ENCODE measurements at places on chromosomes 16 and 17.

DNA sequence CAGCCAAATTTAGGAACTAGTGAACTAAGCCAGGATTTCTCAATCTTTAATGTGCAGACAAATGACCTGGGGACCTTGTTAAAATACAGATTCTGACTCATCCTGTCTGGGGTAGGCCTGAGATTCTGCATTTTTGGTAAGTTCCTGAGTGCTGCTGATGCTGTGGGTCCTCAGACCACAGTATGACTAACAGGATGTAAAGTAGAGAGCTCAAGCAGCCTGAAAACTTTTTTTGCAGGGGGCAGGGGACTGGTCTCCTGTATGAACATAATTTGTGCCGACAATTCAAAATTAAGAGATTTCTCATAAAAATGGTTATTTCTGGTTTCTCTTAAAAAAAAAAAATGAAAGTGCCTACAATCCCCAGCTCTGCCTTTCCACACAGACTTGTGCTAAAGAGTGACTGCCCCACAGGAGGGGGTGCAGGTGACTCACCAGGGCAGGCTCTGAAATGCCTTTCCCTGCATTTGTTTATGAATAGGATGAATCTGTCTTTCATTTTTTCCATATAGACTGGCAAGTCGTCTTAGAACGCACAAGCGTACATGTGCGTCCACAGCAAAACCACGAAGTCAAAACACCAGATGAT, 271.5 kb downstream of the PHKB start:
- DNase-seq = no peak

GRCh38 chr17:48432820-48433775, 3.1 kb upstream of the SKAP1 start:
- peak; percentile 29 for DNase-seq

GRCh38 chr17:21369395-21369794, 6.8 kb upstream of the KCNJ12 start:
- DNase-seq = no peak

DNA sequence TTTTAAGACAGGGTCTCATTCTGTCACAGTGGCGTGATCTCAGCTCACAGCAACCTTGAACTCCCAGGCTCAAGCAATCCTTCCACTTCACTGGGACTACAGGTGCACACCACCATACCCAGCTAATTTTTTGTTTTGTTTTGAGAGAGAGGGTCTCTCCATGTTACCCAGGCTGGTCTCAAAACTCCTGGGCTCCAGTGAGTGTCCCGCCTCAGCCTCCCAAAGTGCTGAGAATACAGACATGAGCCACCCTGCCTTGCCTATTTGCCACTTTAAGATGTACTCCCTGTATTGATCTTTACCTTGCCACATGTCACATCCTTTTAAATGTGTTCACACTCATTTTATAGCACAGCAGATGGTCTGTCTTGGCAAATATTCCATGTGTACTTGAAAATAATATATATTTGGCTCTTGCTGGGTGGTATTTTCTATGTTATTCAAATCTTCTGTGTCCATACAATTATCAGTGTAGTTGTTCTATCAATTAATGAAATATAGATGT, 50.5 kb downstream of the VMP1 start:
- DNase-seq = no peak

DNA sequence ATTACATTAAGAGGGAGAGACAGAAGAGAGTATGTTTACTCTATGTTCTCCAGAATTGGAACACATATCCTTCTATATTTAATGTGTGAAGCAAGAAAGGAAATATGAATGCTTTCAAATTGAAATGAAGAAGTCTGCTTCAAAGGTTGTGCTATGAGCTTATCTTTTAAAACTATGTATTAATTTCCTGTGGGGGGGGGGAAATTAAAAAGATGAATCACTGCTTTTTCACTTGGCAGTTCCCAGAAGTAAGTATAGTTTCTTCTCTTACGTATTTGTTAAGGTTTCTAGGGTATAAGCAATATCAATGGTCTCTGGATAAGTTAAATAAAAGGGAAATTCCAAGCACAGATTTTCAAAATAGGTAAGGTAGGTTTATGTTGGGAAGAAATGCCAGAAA, 7.0 kb downstream of the TERF2 start:
- DNase-seq = no peak

DNA sequence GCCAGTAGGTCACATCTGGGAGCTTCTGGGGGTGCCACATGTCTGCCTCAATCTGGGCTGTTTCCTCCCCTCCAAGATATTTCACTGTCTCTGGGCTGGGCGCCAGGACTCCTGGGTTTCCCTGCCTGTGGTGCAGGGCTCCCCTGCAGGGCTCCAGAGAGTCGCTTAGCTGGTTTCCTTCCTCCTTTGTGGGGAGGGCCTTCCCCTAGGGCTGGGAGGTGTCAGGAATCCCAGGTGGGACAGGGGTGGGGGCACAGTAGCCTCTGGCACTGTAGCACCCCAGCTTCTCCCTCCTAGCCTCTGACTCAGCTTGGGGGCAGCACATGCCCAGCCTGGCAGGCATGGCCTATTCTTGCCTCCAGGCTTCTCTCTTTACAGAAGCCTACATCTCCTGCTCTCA, 2.6 kb downstream of the RARA start:
- no peak for DNase-seq

DNA sequence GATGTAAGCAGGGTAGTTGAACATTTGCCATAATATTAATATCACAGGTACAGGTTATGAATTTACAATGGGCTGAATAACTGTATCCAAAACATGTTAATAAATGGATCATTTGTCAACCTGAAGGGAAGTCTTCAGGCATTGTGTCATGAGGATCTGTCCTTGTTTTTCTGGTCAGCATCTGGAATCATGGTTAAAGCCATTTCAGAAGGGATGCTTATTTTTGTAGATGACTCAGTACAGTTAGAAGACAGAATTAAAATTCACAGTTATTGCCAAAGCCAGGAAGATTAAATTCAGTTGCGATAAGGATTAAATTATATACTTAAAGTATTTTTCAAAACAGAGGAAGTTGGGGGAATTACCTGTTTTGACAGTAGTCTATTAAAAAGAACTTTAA, 8.0 kb downstream of the PSMD11 start:
- no peak for DNase-seq

- DNase-seq = peak; percentile 75
Observed at GRCh38 chr17:7132511-7133094, 18.0 kb upstream of the ASGR2 start.

DNA sequence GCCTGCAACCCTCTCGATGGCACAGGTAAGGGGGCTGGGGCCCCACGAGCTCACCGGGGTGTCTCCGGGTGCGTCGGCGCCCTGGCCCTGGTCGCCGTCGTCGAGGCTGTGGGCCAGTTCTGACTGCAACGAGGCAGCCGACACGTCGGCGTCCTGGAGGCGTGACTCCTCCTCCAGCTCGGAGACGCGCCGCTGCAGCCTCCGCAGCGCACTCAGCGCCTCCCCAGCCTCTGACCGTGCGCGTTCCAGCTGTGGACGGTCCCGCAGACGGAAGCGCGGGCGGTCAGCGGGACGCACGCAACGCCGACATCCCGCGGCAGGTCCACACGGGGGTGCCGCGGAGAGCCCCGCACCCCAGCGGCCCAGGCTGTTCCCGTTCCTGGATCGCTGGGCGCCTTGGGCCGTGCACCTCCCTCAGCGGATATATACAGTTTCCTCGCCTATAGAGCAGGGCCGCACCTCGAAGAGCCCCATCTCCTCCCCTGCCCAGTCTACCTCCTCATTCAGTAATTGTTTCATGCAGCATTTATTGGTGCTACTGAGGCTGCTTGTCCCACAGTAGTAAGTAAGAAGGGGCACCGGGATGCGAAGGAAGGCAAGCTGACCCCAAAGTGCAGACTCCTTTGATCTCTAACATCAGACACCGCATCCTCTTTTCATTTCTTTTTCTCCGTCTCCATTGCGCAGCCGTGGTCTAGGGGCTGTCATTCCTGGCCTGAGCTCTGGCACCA, 5.8 kb downstream of the THOC6 start:
- DNase-seq = peak; percentile 8

GRCh38 chr16:9033125-9033830, 58.2 kb upstream of the HAPSTR1 start:
- DNase-seq = no peak

DNA sequence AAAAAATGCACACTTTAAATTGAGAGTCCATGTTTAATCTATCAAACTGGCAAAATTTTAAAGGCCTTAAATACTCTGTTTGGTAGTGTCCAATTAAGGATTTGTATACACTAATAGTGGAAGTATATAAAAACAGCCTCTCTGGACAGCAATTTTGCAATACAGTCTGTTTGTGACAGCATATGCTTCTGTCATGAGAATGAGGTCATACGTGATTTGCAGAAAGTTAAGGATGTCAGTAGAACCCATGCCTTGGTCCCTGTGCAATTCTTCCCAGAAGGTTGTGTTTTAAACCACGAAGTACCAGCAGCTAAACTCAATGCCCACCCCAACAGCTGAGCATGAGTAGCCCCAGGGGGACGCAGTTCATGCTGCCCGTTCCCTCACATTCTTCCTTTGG, 78.4 kb downstream of the AIPL1 start:
- no peak for DNase-seq

DNA sequence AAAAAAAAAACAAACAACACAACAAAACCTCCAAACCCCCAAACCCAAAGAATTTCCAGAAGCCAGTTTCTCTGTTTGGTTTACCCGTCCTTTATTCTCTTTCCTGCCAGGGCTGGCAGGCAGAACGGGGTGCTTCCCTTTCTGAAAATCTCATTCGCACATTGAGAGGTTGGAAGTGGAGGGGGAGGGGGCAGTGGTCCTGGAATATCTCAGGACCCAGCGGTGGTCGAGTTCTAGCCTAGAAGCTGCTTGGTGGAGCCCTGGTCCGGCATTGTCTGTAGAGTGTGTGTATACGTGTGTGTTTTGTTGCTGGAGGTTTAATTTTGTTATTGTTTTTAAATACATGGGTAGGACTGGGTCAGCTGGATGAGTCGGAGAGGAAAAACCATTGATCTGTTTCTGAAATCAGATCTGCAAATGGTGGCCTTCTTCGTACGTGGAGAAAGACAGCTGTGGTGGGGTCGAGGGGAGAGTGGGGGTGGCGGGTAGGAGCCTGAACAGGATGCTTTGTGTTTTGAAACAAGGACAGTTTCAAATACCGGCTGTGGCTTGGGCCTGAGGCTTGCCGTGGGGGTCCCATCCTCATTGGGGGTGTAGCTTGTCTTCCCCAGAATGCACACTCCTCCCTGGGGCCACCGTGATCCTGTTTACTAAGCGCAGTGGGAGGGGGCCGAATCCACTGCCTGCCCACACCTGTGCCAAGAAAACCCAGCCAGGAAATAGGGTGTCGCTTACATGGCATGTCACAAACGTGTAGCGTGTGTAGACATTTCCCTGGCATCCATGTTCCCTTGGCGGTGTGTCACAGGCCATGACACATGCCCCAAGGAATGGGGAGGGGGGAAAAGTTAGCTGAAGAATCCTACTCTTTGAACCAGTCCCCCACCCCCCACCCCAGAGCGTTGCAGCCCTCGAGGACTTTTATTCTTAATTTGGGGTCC, 1.6 kb downstream of the CMIP start:
- no peak for DNase-seq

DNA sequence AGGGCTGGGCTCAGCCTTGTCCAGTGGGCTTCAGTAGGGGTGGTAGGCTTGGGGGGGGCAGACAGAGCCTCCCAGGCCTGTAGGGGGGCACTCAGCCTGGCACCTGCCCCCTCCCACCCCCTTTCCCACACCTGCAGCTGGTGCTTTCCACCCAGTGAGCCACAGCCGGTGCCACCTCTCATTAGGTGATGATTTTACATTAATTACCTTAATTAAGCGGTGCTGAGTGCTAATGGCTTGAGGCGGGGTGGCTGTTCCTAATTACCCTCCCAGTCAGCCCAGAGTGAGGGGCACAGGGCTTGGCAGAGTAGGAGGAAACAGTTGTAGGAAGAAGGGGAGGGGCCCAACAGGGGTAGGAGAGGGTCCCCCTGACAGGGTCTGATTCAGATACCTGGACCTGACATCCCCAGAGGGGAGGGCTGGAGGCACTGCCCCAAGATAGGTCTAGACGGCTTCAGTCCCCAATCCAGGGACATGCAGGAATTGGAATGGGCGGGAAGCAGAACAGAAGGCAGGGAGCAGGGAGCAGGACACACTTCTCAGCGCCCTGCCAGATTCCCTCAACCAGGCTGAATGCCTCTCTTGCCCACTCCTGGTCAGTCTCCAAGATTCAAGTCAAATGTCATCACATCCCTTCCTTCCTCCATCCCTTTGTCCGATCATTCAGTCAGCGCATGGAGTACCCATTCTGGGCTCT, 26.5 kb upstream of the PHF12 start:
- DNase-seq = no peak

- DNase-seq = no peak
Observed at GRCh38 chr17:55405600-55405999, 16.0 kb downstream of the MMD start.

DNA sequence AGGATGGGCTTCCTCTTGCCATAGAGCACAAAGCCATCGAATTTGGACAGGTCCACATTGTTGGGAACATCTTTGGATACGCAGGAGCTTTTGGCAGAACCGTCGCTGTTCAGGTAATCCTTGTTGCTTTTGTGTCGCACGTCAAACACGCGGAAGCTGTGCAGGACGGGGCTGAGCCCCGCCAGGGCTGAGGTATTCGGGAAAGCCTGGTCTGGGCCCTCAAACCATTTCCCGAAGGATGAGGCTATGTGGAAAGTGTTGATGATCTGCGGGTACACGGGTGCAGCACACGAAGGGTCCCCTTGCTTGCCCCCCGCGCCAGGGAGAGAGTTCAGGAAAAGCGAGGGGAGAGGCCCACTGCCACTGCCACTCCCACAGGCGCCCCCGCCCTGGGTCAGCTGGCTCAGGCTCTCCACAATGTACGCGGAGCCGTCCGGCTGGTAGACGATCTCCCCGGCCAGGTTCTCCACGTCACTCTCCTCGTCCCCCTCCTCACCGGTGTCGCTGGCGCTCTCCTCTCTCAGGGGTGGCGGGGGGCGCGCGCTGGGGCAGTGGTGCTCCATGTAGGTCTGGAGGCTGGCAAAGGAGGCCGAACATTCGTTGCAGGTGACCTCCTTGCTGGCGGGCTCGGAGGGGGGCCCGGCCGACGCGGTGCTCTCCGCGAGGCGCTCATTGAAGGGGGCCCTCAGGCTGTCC, 88.5 kb downstream of the ZFHX3 start:
- no peak for DNase-seq

- no peak for DNase-seq
Observed at GRCh38 chr17:68320311-68320865, 29.1 kb downstream of the ARSG start.

GRCh38 chr17:70912716-70913485, 743.6 kb downstream of the KCNJ2 start:
- no peak for DNase-seq

DNA sequence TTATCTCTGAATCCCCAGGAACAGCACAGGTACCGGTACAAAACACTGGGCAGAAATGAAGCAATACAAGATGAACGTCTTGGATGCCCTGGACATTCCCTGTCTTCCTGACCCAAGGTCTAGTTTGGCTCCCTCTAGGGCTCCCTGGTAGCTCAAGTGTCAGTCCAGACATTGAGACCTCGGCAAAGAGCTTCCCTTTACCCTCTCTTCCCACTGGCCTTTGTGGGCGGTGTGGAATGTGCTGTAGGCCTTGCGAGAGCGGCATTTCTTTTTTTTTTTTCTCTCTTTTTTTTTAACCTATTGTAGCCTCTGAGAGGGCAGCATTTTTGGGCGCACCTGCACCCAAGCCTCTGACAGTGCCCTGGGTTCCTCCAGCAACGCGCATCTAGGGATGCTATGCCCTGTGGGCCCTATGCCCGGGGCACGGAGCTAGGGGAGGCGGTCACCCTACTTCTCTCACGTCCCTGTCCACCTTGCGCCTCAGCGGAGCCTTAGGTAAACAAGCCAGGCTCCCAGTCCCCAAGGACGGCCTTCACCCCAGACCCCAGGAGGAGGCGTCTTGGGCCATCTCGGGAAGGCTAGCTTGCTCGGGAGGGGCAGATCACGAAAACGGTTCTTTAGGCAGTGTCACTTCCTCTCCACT, 1.2 kb upstream of the NFATC3 start:
- no peak for DNase-seq

GRCh38 chr17:57946798-57947358, 8.3 kb downstream of the CUEDC1 start:
- DNase-seq = peak; percentile 24

All from stimulated activated naive CD4-positive, alpha-beta T cell (primary cell).